ENCODE measurements at places on chromosomes 16 and 17.

GRCh38 chr16:9392956-9393355 lies 301.5 kb downstream of the HAPSTR1 start:
- no peak for DNase-seq

GRCh38 chr17:81378941-81379511 lies 16.2 kb upstream of the BAHCC1 start:
- no peak for DNase-seq

- no peak for DNase-seq
These were observed 24.2 kb downstream of the GPRC5B start for GRCh38 chr16:19860166-19861041.

DNA sequence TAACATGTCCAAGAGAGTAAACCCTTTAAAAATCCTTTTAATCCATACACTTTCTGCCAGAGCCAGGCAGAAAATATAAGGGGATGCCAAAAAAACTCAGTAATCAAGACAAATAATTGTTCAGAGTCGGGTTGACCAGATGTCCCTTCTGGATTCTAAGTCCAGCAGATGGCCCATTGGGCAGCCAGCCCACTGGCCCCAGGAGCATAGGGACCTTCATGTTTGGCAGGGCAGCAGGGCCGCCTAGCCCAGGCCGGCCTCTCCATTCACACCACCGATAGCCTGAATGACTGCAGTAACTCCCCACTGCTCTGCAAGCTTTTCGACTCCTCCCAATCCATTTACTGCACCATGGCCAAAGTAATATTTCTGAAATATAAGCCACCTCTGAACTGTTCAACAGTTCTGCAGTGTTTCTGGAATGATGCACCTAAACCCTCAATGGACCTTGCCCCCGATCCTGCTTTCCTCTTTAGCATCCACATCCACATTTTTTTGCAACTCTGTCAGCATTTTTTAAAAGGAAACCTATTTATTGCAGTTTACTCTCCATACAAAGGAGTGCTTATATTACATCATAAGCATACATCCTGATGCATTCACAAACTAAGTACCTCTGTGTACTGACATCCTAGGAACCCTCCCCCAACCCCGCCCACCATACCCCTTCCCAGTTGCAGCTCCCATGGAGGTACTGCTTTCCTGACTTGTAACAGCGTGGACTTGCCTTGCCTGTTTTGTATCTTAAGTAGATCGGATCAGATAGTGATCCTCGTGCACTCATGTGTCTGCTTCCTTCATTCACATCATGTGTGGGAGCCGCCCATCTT lies 46.4 kb downstream of the LDHD start:
- DNase-seq: no peak

DNA sequence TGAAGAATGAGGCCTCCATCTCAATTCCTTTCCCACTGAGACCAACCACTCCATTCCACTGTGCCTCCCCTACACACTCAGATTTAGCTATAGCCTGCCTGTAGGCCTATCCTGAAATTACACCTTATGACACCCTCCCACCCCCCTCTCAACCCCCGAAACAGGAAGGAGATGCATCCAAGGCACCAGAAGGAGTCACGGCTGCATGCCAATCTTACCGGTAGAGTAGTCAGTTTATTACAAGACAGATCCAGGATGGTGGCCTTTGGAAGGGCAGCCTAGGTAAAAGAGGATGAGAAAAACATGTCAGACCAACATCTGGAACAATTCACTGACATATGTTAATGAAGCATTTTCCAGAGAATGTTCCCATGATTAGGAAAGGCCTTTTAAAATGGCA lies 2.6 kb downstream of the LRRC59 start:
- no peak for DNase-seq

DNA sequence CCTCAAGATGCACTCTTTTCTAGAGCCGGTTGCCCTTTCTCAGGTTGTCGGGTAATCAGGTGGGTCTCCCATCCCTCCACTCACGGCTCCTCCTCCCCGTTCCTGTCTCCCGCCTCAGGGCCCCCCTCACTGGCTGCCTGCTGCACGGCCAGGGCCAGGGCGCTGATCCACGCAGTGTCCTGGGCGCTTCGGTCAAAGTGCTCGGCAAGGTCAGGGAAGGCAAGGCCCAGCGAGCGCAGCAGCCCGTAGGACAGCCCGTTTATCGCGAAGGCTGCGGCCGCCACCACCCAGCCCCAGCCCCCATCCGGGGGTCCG lies 753 bp downstream of the SLC16A11 start:
- no peak for DNase-seq

DNA sequence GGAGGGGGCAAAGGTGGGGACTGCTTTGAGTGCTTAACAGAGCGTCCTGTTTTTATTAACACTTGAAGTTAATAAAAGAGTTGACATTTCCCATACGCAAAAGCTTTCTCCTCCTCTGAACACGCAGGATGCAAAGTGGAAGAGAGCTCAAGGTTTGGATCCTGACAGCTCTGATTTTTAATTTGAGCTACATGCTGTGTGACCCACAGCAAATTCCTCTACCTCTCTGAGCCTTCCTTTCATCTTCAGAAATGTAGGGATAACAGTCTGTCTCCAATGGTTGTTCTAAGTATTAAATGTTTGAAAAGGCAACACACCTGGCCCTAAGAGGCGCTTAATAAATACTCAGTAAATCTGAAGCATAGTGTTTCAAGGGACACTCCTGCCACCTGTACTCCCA lies 93.0 kb downstream of the CDYL2 start:
- DNase-seq: no peak

GRCh38 chr16:24069036-24069590 lies 187.0 kb upstream of the CACNG3 start:
- DNase-seq: no peak

DNA sequence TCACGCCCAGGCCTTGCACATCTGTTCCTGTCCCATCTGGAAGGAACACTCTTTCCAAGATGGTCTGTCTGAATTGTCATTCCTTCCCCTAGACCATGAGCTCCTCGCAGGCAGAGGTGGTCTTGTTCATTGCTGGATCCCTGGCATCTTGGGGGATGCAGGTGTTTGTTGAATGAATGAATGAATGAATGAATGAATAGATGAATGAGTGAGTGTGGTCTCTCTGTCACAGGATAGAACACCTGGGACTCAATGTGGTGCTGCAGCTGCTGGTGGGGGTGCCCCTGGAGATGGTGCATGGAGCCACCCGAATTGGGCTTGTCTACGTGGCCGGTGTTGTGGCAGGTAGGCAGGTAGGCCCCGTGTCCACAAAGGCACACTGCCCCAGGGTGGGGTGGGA lies 32.2 kb downstream of the RHBDL3 start:
- no peak for DNase-seq

- DNase-seq: no peak
These were observed 84.3 kb downstream of the BMERB1 start for GRCh38 chr16:15518381-15519351.

DNA sequence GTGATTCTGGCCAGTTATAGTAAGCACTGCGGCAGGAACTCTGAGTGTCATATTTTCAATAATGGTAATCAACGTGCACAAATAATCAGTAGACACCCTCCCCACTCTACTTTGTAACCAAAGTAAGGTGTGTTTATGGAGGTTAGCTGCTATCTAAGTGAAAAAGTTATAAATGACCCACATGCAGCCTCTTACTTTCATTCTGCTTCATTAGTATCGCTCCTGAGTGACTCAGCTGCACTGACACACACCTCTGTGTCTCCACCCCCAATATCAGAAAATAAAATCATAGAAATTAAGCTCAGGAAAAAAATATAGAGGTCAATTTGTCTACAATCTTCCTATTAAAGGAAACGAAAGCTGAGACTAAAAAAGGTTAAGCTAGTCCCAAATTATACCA lies 64.1 kb upstream of the TRAP1 start:
- DNase-seq: no peak

DNA sequence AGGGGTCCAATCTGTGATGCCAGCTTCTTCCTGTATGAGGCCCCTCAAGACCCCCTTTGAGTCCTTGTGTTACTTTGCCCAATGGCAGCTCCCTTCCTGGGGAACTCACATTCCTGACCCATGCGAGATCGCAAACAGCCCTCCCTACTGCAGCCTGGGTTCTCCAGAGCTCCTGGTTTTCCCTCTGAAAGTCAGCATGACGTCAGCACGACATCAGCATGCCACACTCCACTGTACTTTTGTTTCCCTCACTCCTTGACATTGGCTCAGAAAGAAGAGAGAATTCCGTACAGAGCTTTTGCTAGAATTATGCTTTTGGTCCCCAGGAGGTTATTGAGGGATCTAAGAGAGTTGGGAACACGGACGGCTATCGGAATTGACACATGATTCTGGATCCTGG lies 168.1 kb upstream of the PIRT start:
- no peak for DNase-seq

DNA sequence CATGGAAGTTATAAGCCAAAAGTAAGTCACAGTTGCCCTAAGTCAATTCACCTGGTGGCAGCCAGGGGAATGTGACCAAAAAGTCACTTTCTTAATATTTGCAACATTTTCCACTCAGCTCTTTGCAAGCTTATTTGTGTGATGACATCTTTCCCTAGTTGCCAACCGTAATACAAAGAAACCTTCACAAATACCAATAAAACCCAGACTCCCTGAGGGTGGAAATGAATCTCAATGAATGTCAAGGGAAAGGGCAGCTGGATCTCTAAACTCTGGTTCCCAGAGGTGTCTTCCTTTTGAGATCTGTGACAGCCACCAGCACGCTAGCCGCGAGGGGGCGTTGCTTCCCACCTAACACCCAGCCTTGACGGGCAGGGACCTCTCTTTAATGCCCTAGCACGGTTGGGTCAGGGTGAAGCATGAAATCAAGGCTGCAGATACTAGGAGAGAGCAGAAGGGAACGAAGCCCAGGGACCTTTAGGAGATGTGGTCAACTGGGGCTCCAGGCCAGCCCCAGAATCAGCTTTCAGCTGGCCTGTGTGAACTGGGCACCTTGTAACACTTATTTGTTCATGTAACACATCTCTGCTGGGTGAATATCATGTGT lies 82.2 kb downstream of the CMC2 start:
- peak; percentile 42 for DNase-seq

- DNase-seq: no peak
These were observed 13.7 kb upstream of the COL1A1 start for GRCh38 chr17:50214976-50215760.

- no peak for DNase-seq
These were observed 44.4 kb upstream of the MED13 start for GRCh38 chr17:62109378-62109902.

DNA sequence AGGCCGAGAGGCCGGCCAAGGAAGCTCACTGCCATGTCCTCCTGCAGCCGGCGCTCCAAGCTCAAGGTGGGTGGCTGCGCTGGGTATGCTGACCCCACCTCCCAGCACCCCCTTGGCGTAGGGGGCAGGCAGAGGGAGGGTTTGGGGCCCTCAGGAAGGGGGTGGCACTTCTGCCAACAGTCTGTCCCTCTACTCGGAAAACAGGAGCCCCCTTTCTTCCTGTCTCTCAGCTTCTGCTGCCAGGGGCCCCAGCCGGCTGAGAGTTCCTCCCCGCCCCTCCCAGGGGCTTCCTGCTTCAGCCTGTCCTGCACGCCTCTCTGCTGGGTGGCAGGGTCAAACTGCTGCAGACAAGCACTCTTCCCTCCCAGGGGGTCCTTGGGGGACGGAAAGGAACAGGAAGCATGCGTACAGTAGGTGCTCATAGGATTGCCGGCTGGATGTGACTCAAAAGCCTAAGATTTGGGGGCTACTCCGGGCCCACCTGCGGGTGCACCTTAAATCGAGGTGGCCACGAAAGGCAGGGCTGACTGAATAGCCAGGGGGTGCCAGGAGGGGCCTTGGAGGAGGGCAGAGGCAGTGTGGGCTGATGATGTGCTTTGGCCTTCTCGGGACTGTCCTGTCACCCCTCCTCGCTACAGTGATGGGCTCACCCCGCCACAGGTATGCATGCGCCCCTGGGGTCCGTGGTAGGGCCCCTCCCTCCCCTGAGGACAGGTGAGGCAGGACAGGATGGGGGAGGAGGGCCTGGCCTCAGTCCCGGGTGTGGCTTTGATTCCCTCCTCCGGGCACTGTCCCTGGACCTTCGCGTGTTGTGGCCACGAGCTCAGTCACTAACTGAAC lies 4.0 kb downstream of the CBX2 start:
- no peak for DNase-seq

DNA sequence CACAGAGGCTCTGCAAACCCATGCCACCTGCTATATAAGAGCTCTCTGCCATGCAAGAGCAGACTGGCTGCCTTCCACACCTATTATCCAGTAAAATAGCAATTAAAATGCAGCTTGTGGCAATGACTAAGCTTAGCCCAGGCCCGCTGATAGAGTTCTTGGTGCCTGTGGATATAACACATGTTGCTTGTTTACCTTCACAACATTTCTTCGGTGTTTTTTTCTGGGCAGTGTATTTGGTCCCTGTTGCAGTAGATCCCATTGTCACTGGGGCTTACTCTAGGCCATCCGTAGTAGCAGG lies 63.5 kb downstream of the SPECC1 start:
- DNase-seq: no peak

- DNase-seq: no peak
These were observed 7.1 kb downstream of the ERBB2 start for GRCh38 chr17:39706921-39707337.

GRCh38 chr17:55023626-55024025 lies 55.1 kb downstream of the STXBP4 start:
- no peak for DNase-seq

DNA sequence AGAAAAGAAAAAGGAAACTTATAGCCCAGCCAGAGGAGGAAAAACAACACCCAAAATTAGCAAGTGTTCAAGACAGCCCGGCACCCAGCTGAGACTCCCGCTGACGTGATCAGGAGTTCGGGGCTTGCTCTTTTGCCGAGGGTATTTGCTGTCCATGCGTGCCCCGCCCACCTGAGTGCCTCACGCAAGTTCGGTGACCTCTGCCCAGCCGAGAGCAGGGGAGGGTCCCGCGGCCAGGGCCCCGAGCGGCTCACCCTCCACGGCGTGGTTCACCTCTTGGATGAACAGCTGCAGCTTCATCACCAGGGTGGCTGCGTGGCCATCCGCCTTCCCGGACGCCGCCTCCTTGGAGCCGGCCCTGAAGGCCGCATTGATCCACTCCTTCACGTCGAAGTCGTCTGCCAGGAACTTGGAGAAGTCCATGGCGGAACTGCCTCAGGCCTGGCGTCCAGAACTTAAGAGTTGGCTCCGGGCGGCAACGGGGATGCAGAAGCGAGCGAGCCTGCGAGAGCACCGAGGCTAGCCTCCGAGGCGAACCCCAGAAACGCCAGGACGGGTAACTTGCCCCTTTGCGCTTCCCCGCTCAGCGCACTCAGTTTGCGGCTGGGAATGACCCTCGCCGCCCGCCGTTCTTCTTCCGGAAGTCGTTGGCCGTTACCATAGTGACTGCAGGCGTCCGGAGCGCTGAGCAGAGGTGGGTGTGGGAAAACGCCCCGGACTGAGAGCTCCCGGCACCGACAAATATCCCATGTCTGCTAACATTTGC lies at the start of gene COG7:
Gene COG7, minus strand, starts transcription at position 618 of the 766 bp plus-strand sequence. Its CDS starts 195 bp downstream, at position 423.
- peak; percentile 72 for DNase-seq

DNA sequence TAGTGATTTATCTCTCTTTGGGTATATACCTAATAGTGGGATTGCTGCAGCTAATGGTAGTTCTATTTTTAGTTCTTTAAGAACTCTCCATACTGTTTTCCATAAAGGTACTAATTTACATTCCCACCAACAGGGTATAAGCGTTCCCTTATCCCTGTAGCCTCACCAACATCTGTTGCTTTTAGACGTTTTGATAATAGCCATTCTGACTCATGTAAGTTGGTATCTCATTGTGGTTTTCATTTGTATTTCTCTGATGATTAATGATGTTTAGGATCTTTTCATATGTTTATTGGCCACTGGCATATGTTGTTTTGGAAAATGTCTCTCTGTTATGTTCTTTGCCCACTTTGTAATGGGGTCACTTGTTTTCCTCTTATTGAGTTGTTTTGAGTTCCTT lies 88.5 kb upstream of the ZNF267 start:
- DNase-seq: no peak

Data from substantia nigra (tissue), 51 donors.